ENCODE measurements at places on chromosomes 5 and 9.

DNA sequence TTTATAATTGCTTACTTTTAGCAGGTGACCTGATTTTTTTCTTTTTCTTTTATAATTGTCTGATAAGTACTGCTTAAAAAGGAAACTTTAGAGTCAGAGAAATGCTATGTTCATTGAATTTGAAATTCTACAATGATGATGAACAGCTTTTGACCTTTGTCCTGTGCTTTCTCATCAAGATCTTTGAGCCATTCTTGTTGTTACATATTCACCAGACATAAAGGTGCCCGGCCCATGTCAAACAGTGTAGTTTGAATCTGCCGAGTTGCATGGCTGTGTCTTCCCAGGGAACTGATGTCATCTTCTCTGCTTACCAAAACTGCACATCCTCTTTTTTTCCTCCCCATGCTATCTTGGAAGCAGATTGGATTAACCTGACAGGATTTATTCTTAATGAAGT, 163.6 kb downstream of the LRRC70 start:
- DNase-seq: no peak

- DNase-seq: no peak
Observed at GRCh38 chr9:98584059-98584458, 124.7 kb downstream of the GABBR2 start.

DNA sequence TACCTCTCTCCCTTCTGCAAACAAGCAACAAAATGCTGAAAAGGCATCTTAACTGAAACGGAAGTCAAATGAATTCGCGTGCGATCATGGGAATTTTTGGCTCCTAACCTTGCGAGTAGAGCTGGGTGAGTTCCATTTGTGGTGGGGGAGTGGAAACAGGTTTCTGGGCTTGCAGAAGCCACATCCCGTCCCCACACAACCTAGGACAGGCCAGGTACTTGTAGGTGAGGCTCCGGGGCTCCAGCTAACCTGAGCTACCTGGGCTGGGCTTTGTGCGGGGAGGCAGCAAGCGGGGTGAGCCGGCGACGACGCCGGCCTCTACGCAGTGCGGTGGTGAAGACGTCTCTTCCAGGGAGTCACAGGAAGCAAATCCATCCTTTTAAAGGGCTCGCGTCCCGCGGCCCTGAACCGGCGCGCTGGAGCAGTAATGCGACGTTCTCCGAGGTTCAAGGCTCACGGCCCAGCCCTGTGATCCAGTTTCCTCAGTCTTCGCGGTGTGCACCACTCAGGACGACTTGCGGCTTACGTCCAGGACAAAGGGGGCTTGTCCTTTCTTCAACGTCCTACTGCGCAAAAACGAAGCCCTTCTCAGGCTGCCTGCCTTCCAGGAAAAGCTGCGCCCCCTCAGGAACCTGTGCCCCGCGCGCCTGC, 567 bp upstream of the SPIN1 start:
- DNase-seq: peak; percentile 28

DNA sequence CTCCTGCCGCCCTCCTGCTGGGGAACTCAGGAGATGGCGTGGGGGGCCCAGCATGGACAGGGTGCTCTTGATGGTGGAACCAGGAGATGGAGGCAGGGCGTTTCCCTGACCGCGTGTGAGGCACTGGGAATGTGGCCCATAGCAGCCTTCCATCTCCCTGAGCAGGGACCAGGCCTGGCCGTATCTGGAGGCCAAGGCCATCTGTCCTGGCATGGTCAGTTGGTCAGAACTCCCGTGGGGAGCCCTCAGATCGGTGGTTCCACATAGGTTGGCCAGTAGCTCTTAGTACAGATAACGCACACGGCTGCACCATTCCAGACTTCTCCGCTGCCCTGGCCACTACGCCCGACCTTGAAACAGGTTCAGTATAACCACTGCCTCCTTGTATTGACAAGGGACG, 77.6 kb downstream of the KCNT1 start:
- no peak for DNase-seq

DNA sequence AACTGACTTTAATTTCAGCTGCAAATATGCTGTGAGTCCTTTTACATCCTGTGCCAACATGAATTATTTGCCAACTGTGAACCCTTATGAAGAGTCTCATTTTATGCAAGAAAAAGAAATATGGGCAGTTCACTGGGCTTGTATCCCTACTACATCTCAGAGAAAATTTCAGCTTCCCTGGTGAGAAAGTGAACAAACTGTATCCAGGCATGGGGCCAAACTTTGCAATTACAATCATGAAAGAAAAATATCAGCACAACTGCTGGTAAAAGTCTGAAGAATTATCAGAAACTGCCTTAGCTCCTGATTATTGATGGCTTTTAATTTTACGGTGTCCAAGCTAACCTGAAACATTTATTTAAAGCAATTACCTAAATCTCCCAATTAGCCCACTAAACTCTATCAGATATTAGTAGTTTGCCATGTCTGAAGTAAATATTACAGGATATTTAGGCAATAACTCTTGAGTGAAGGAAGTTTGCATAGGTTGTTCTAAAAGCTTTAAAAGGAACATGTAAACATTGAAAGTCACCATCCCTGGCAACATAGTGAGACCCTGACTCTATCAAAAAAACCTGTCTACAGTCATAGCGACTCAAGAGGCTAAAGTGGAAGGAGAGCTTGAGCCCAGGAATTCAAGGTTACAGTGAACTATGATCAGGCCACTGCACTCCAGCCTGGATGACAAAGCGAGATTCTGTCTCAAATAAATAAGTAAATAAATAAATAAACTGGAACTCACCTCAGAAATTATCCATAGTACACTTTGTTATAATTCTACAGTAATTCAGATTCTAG, 83.9 kb upstream of the HCN1 start:
- no peak for DNase-seq

GRCh38 chr5:151739939-151740335, 18.5 kb downstream of the ATOX1 start:
- no peak for DNase-seq
